ENCODE measurements at places on chromosomes 1 and 21.

DNA sequence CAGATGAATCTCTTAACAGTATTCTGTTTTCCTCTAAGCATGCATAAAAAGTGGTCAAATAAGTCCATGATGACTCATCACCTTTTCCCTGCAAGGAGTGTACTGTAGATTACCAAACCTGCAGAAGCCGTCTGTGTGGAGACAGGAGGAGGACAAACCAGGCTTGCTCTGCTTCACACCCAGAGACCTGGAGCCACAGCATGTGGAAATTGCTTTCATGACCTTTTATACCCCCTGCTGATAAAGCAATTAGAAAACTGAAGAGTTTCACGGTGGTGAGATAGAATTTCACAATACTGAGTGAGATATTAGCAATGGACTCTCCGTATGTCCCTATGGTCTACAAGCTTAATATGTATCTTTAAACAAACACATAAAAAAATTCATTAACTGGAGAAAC is 9.4 kb downstream of the CORT start:
- no peak for DNase-seq

- no peak for DNase-seq
Measured at GRCh38 chr21:27275294-27275927, 308.5 kb upstream of the ADAMTS5 start.

GRCh38 chr1:2046174-2046917 is 3.9 kb upstream of the PRKCZ start:
- no peak for DNase-seq

DNA sequence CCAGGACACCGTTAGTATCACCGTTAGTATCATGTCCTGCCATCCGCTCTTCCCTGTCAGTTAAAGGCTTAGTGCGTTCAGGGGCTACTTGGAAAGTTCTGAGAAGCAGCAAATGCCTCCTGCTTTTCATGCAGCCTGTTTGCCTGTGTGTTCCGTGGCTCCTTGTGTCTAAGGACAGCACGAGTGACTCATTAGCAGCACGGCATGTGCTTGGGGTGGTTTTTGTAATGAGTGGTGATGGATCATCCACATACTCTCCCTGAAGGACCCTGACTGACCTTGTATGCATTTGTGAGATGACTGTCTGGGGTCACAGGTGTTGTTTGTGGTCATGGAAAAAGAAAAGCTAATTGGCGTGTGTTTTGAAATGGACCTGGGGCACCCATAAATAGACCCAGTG is 221.9 kb downstream of the PBX1 start:
- no peak for DNase-seq

- DNase-seq, result no peak
Measured at GRCh38 chr1:119537966-119538365, 31.0 kb downstream of the HSD3B1 start.

- DNase-seq, result no peak
Measured at GRCh38 chr1:58848818-58849411, 65.1 kb upstream of the JUN start.
